Esophagus squamous epithelium (tissue), 5 donors: ENCODE measurements at places on chromosomes 3 and 15.

DNA sequence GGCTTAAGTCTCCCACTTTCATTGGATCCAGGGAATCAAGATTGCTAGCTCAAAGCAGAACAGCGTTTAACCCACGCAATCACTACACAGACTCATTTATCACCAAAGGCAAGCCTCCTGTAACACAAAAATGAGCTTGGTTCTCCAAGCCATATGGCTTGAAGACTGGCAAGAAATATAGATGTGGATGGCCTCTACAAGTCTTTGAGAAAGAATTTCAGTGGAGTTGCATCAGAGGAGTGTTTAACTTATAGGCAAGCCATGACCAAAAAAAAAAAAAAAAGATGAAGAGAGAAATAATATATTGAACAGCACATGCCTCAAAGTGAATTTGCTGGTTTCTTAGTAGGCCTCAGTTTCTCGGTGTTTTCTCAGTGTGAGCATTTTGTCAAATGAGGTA lies 27.3 kb downstream of the PDZRN3 start:
- DNase-seq: no peak

- no peak for DNase-seq
These were observed 41.3 kb upstream of the ROBO2 start for GRCh38 chr3:76998555-76998954.

DNA sequence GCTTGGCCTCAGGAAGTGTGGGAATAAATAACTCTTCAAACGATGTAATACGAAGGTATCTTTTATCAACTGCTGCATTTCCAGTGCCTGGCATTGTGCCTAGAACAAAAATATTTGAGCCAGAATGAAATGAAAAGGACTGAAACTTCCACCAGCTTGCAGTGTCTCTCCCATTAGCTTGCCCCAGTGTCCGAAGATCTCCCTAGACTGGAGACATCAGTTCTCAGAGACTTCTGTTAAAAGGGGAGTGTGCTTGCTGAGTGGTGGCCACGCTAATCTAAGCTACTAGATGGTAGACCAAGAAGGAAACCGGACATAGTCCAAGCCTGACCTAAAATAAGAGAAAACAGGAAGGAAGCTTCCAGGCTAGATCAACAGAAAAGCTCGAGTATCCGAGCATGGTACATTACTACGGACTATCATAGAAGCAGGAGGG lies 28.6 kb downstream of the KCNAB1 start:
- DNase-seq: no peak

DNA sequence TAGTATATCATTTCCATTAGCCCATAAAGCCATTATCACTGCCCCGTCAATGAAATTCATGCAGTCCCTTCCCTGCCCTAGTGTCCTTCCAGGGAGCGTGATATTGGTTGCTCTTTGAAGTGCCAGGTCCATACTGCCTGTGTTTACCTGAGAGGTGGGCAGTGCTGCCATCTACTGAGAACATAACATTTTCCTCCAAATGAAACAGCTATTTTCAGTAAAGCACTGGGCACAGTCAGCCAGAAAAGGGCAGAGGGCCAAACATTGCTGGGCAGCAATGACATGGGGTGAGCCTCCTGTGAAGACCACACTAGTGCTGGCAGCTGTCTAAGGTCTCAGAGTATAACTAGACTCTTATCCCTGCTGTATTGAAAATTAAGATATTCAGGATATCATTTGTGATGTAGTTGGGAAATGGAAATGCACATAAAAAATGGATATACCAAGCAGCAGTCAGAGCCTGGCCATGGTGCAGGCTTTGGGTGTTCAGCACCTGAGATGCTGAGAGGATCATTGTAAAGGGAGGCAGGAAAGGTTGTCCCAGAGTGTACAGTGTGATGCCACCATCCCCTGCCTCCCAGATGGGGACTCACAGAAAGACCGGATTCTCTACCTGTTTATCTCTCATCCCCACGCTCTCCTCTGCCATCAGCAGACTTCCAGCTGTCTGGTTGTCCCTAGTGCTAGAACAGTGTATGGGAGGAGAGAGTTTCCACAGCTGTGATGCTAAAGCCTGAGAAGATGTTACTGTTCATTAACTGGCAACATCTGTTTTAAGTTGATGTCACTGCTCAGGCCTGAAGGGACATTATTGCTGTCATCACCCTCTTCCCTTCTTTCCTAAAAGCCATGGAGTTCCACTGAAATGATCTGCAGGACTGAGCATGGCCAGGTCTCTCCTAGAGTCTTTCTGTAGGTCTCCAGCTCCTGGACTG lies 108.8 kb downstream of the ARNT2 start:
- no peak for DNase-seq

- no peak for DNase-seq
These were observed 82.7 kb downstream of the FOXB1 start for GRCh38 chr15:60086681-60087429.

- no peak for DNase-seq
These were observed 77.4 kb downstream of the RASA2 start for GRCh38 chr3:141564241-141564640.

DNA sequence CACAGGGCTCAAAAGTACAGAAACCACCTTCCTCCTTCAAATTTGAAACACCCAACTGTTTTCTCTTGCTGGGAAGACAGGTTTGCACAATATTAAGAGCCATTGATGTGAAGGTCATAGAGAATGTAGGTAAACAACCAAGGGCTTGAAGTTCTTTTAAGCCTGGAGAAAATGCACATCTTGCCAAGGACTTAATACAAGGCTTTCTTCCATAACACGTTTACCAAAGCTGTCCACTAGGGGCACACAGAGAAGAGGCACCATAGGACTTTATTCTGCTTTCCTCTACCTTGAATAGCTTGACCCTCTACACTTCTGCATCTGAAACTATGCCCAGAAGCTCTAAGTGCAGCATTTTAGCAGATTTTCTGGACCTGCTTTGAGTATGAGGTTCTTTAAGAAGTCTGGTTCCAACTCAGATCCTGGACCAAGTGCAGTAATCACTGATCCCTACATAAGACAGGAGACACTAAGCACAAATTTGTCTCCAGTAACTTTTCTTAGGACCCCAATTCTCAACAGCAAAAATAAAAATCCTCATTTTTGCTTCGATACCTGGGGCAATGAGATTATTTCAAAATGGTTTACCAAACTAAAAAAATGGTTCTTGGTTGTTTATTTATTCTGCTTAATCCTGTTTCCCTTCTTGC lies 138.0 kb downstream of the FBN1 start:
- no peak for DNase-seq

DNA sequence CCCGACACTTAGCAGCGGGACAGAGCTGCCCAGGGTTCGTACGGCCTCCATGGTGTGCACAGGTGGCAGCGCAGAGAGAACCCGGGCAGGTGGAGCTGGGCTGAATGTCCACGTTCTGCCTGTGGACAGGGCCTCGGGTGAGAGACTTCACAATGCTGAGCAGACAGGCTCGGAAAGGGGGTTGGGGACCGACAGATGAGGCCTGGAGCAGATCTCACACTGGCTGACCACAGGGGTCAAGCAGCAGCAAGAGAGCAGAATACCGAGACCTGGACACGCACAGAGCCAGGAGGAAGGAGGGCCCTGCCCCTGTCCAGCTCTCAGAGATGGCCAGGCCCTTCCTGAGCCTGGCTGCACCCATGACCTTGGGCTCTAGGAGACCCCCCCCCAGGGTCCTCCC lies 83.0 kb downstream of the VGLL4 start:
- no peak for DNase-seq
